NCI-H1436 treated with DMSO at 0.1 percent for 48 hours (cell line): ENCODE measurements at places on chromosomes 3 and 15.

DNA sequence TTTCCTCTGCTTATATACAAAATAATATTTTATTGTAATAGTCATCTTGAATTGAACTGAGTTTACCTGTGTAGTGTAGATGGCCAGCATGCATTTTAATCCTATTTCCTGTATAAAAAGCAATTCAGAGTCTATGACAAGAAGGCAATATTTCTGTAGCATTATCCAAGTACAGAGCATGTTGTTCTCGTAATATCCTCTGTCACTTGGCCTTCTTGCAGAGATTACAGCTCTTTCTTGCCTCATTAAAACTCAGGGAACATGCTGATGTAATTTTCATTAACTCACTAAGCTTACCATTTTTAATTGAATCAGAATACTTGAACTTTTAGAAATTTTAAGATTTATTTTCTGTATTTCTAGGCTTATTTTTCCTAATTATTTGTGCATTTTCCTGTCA is 203.3 kb upstream of the AGTR1 start:
- no peak for DNase-seq

- DNase-seq, result no peak
Observed at GRCh38 chr3:100368441-100368840, 32.4 kb downstream of the TOMM70 start.

DNA sequence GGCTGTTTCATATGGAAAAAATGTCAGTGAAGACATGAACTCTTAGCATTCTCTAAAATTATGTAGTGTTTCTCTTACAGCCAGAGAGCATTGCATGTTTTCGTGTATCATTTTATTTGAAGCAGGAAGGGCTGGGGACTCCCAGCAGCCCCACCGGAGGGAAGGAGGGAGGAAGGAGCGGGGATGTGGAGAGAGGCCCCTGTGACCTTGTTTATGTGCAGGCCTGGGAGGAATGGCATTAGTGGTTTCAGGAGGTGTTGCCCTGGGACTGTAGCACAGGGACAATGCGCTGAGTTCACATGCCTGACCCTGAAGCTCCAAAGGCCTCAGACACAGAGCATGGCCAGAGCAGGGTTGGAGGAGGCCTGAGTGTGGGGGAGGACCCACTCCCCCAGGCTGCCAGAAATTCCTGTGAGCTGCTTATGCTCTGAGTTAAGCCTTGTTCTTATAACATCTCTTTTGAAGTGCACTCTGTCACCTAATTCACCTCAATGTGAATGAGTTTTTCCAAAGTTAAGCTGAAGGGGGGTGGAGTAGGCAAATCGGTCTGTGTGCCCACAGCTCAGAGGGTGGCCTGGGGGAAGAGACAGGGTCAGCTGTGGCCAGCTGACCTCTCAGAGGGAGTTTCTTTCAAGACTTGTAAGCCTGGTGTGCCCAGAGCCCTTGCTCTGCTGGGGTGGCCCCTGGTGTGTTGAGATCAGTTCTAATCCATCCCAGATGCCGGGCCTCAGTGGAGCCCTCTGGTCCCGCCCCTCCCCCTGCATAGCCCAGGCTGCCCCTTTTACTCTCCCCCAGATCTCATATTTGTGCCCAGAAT is 3.9 kb upstream of the RNU6-1 start:
- DNase-seq, result no peak

DNA sequence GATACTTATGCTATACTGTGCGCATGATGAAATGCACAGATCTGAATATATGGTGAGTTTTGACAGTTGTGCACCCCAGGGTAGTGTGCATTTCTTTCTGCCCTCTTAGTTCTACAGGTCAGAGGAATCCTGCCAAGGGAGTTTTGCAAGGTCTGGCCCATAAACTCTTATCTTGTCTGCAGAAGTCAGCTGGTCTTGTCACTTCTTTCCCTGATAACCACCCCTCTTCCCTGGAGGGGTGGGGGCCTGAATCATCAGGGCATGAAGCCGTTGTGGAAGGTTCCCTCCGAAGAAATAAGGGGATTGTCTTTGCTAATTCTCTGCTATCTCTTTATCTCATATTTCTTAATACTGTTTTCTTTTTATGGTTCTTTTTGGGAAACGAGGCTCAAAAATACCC is 30.4 kb downstream of the TRIM71 start:
- no peak for DNase-seq

DNA sequence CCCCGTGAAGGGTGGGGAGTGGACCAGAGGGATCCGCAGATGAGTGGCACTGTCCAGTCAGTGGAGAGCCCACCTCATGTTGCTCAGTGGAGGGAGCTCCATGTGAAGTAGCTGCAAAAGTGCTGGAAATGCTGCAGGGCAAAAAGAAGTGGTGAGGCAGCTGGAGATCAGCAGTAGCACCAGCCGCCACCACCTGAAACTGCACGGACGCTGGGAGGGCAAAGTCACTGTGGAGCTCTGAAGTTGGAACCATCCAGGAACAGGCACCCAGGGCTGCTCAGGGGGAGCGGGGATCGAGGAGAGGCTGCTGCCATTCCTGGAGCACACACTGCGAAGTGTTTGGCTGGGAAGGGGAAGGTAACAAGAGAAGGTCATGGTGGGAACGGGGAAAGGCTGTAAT is 6.4 kb upstream of the ALDH1L1 start:
- DNase-seq, result no peak

GRCh38 chr3:45489730-45490309 is 101.4 kb downstream of the LARS2 start:
- no peak for DNase-seq

GRCh38 chr3:50554553-50554952 is 13.0 kb downstream of the C3orf18 start:
- no peak for DNase-seq

DNA sequence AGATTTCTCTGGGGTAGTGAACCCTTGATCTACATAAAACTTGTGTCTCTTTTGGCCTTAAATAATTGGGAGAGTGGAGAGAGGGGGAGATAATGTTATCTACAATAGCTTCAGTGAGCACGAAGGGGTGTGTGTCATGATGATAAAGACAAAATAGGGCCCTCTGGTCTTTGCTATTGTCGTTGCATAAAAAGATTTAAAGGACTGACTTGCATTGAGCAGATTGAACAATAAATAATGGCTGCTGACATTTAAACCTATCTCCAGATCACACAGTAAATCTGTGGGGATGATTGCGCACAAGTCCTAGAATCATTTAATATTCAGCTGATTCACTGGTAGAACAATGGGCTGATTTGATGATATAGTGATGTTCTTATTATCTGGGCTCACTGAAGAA is 71.3 kb upstream of the GAP43 start:
- no peak for DNase-seq

DNA sequence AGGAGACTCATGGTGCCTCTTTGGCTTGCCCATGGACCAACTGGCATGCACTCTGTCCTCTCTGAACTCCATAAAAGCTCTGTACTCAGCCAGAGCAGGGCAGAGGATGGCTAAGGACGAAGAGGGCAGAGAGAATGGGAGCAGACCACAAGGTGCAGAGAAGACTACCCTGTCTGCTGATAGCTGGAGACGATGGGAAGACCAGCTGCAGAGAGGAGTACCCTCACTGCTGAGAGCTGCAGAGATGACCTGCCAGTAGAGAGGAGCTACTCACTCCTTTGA is 65.0 kb downstream of the THBS1 start:
- no peak for DNase-seq
